Mesendoderm (in vitro differentiated cells): ENCODE measurements at places on chromosomes 16 and 17.

GRCh38 chr17:43628089-43628650 lies 33.6 kb downstream of the MEOX1 start:
- DNase-seq, result no peak

DNA sequence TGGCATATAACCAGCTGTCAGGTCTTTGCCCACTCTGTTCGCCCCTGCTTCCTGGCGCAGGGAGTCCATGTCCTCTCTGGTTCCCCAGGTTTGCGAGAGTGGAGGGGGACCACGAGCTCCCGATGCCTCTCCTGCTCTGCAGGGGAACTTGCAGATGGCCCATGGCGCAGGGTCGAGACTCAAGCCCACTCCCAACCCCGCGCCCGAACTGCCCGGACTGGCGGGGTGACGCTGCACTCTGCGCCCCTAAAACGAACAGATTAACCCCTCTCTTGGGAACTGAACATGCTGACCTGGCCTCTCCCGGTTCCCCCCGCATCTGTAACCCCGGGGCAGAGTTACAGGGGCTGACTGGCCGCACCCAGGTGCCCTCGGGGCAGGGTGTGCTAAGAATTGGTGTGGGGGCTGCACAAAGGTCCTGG lies 681 bp upstream of the PLA2G15 start:
- no peak for DNase-seq

GRCh38 chr17:11081342-11081741 lies 159.7 kb upstream of the SHISA6 start:
- no peak for DNase-seq

DNA sequence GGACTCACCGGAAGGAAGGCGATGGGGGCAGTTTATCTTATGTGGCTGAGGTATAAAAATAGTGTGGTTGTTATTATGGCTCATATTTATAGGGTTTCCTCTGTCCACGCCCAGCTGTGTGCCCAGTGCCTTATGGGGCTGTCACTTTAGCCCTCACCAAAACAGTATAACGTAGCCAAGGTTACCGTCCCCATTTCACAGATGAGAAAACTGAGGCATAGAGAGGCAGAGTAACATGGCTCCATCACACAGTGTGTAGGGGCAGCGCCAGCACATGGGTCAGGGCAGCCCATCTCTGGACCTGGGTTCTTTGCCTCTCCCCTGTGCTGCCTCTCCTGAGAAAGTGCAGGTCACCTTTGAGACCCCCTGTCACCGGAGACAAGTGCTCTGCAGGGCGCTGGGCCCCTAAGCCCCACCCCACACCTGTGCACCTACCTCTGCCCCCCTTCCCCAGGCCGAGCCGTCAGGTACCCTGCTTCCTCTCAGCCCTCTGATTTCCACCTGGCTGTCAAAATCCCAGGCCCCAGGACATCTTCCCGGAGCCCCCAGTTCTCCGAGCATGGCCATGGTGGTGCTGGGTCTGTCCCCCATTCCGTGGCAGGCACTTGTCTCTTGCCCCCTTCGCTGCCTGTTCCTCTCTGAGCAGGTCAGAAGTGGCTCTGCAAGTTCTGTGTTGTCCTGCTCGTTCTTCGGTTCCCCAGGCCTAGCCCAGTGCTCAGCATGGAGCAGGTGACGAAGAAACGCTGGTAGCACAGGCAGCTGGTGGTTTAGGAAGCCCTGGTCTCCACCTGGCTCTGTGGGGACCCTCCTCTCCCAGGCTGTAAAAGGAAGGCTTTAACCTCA lies 7.2 kb downstream of the KIAA0513 start:
- no peak for DNase-seq

DNA sequence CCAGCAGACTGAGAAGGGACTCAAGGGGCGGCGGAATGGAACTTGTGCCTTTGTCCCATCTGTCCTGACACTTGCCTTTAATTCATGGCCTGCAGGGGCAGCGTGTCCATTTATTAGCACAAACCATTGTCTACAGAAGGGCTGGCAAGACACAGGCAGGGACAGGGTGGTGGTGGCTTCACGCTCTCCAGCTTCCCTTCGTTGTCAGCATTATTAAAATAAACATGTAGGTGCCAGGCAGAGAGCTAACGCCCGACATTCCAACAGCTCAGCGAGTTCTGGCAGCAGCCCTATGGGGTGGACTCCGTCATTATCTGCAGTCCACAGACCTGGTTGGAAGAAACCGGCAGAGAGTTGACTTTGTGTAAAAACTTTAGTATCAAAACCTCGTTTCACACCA lies 16.3 kb downstream of the DNAI2 start:
- no peak for DNase-seq

DNA sequence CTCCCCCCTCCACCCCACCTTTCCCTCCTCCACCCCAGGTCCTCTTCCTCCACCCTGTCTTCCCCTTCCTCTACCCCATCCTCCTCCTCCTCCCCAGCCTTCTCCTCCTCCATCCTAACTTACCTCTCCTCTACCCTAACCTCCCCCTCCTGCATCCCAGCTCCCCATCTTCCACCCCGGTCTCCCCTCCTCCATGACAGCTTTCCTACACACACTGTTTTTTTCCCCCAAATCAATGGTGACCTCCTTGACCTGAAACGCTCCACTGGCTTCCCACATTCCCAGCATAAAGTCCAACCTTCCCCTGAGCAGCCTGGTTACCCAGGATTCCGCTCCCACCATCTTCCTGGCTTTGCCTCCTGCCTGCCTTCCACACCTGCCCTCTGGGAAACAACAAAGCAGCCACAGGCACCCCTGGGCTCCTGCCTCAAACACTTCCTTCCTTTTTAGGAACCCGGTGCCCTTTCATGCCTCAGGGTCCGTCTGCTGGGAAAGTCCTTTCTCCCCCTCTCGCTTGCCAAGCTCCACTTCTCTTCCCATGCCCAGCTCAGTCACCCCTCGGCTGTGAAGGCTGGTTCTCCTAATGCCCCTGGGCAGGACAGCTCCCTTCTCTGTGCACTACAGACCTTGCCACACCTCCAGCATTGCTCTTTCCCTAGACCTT lies 2.1 kb downstream of the RGS9 start:
- DNase-seq, result no peak

- DNase-seq, result no peak
Observed at GRCh38 chr16:50155925-50156324, 2.8 kb downstream of the TENT4B start.

GRCh38 chr17:9928601-9929333 lies 23.7 kb upstream of the RCVRN start:
- DNase-seq, result peak; percentile 83

GRCh38 chr17:42578282-42578869 lies 847 bp upstream of the PSMC3IP start:
- peak; percentile 95 for DNase-seq

- DNase-seq, result no peak
Observed at GRCh38 chr16:67446968-67447507, 16.1 kb downstream of the HSD11B2 start.

DNA sequence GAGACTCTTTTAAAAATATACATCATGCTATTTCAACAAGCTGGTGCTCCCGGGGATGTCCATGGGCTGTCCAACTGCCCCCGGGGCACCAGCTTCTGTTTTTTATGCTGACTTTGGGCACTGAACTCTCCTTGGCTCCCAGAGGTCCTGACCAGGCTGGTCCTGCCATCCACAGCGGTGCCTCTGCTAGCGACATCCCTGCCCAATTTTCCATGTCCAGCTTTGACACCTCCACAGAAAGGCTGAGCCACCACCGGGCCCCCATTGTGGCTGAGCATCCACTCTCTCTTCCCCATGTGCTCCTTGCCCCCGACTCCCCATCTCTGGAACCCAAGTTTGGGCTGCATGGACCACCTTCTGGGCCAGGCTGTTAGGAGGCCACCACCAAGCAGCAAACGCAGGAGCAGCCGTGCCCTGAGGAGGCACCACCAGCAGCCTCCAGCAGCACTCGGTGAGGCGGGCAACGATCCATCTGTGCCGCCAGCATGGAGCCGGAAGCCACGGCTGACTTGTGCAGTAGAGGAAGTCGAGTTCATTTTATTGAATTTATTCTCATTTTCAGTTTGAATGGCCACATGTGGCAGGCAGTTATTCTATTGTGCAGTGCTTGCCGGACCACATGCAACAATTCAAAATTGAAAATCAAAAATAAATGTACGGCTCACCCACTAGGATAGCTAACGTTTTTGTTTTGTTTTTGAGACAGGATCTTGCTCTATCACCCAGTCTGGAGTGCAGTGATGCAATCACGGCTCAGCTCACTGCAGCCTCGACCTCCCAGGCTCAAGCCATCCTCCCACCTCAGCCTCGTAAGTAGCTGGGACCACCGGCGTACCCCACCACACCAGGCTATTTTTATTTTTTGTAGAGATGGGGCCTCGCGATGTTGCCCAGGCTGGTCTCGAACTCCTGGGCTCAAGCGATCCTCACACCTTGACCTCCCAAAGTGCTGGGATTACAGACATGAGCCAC lies 2.8 kb upstream of the MEAK7 start:
- no peak for DNase-seq

GRCh38 chr17:7932483-7932891 lies 481 bp downstream of the CNTROB start:
- peak; percentile 58 for DNase-seq

DNA sequence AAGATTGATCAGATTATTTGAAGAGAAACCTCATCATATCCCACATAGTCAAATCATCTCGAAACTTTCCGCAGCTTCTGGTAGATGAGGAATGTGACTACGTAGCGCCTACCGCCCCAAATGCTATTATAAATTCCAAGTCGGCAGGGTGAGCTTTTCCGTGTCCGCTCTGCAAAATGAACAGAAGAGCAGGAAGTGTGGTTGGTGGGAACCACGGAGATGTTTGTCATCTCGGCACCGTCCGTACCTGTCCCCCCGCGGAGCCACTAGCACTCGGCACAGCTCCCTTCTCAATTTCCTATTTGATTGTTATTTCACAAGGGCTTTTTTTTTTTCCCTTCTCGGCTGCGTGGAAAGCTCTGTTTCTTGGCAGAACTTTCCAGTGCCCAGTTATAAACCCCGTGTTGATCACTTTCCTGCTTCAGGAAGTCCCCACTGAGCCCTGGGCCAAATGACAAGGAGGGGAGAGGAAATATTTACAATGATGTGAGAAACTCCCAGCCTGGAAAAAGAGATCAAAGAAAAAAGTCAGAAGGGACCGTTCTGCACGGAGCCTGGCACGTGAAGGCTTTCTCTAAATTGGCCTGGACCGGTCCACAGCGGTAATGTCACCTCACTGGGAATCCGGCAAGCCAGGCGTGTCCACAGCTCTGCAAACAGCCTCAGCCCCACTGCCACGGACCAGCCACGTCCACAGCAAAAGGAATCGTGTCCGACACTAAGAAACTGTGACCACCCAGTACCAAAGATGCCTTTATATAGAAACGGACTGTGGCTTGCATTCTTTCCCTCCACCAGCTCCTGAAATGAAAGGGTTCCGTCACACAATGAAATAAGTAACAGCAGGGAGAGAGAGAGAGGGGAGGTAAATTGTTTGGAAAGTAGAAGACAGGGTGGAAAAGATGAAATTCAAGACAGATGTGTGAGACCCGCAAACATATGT lies 65.0 kb downstream of the MRM3 start:
- no peak for DNase-seq

DNA sequence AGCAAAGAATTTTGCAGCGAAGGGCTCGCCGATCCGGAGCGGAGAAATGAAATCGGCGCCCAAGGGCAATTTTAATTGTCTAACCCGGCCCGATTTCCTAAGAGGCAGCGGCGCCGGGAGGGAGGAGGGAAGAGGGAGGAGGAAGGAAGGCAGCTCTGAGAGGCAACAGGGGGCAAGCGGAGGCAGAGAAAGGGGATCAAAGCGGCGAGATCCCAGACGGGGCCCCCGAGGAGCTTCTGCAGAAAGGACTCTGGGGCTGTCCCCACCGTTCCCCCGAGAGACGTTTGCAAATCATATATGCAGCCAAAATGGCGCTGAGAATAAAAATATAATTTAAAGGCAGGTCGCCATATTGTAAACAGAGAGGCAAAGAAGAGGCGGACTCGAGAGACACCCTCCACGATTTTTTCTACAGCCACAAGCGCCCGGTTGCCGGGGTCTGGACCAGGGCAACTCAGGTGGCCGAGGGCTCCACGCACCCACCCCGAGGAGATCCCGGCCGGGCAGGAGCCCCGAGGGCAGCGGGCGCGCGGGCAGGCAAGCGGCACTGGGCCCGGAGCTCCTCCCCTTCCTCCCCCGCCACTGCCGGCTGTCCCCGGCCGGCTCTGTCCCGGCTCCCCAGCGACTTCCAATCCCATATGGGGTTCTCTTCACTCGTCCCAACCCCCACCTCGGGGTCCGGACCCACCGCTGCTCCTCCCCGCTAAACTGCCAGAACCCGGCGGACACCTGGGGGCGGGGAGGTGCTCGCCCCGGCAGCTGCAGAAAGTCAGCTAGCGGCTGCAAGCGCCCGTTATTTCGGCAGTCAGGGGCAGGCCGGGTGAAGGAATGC lies 1.9 kb downstream of the PHF12 start:
- DNase-seq, result peak; percentile 83

- DNase-seq, result peak; percentile 92
Observed at GRCh38 chr17:17724307-17725010, 43.2 kb downstream of the RAI1 start.

- DNase-seq, result no peak
Observed at GRCh38 chr17:50217591-50217990, 16.2 kb upstream of the COL1A1 start.

DNA sequence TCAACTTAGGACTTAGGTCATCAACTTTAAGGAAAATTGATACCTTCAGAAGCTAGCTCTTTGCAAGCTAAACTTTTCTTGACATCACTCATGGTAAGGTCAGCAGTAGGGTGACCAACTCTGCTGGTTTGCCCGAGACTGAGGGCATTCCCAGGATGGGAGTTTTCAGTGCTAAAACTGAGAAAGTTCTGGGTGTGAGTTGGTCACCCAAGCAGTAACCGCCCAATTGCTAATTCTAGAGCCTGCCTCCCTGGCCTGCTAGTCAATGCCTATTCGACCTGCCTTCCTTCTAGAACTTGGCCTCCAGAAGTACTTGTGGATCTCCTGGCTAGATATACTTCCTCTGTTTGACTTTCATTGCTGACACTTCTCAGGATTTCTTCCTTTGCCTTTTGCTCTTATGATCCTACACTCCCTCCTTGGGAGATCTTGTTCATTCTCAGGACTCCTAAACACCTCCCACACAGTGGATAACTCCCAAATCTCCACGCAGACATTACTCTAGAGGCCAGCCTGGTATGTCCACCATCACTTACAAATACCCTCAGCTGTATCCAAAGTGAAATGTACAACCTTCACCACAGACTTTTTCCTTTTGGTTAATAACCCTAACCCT lies 10.5 kb upstream of the MYO18A start:
- DNase-seq, result no peak

DNA sequence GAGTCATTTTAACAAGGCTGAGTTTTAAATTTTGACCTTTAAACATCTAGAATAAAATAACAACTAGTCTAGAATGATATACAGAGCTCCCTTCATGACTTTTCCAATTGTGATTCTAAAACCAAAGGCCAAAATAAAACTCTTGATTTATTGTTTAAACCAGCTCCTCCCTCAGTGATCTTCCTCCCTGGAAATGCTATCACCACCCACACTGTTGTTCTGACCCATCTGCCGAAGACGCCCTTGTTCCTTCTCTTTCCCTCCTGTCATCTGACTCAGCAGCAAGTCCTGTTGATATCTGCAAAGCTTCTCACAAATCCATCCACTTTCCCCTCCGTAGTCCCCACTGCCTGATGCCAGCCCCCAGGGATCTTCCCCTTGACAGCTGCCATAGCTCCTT lies 231.6 kb upstream of the DYNLRB2 start:
- no peak for DNase-seq

GRCh38 chr17:73652886-73653480 lies 8.7 kb upstream of the SDK2 start:
- no peak for DNase-seq
